Activated CD8-positive, alpha-beta memory T cell treated with anti-CD3 and anti-CD28 coated beads, Interleukin-2, amount 50 U/mL, for 48 hours (primary cell): ENCODE measurements at places on chromosomes 5 and 9.

DNA sequence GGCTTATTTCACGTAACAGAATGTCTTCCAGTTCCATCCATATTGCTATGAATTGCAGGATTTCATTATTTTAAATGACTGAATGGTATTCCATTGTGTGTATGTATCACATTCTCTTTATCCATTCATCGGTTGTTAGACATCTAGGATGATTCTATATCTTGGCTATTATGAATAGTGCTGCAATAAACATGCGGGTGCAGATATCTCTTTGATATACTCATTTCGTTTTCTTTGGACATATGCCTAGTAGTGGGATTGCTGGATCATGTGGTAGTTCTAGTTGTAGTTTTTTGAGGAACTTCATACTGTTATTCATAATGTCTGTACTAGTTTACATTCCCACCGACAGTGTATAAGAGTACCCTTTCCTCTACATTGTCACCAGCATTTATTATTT is 460.5 kb downstream of the MAN2A1 start:
- DNase-seq, result no peak

DNA sequence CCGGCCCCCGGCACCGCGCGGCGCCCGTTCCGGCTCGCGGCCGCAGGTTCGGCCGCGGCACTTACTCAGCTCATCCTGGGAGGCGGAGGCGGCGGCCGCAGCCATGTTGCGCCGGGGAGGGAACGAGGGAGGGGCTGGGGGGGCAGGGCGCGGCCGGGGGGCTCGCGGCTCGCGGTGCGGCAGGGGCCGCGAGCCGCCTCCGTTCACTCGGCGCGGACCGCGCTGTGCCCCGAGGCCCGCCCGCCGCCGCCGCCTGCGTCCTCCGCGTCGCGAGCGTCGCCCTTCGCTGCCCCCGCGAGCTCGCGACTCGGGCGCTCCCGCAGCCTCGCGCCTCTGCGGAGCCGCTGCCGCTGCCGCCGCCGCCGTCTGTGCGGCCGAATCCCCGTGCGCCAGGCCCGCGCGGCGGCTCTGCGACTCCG is 735 bp downstream of the ECPAS start:
- DNase-seq, result peak; percentile 72

- DNase-seq, result no peak
Measured at GRCh38 chr5:2740876-2741555, 10.5 kb downstream of the IRX2 start.

GRCh38 chr9:98132158-98132557 is 13.1 kb upstream of the TRIM14 start:
- DNase-seq, result no peak

- no peak for DNase-seq
Measured at GRCh38 chr9:130347931-130348330, 82.4 kb downstream of the HMCN2 start.
